ENCODE measurements at places on chromosomes 3 and 15.

- DNase-seq, result no peak
These were observed 211.2 kb upstream of the TLE3 start for GRCh38 chr15:70308735-70309434.

GRCh38 chr15:58095415-58095814, 29.9 kb upstream of the ALDH1A2 start:
- no peak for DNase-seq

- DNase-seq, result peak; percentile 33
These were observed 3.4 kb downstream of the SNX33 start for GRCh38 chr15:75650908-75651809.

GRCh38 chr3:13877911-13878280, 2.0 kb downstream of the WNT7A start:
- no peak for DNase-seq

DNA sequence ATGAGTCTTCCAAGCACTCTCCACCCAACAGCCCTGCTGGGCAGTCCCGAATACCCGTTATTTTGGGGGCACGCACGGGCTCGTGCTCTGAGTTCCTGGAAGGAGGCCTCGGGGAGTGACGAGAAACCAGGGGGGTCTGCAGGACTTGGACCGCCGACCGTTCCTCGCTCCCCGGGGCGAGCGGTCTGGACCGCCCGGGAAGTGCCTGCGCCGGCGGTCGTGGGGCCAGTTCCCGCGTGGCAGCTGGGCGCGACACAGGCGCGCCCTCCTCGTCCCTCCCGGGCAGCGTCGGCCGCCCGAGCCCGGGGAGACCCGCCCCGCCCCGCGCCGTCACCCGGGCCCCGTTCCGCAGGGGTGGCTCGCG, 387 bp downstream of the GNB4 start:
- DNase-seq, result peak; percentile 22

DNA sequence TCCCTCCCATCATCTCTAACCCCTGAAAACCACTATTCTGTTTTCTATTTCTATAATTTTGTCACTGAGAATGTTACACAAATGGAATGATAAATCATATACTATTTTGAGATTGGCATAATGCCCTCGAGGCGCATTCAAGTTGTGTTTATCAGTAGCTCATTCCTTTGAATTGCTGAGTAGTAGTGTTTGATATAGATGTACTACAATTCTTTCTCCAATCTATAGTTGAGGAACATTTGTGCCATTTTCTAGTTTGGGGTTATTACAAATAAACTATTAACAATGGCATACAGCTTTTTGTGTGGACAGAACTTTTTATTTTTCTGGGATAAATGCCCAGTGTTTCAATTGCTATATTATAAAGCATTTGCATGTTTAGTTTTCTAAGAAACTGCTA, 86.0 kb downstream of the CCR1 start:
- no peak for DNase-seq
